ENCODE measurements at places on chromosomes 1 and 21. TPM values are rescaled to one million over a fixed set of nuclear protein-coding genes. Genes with fewer than 3 reads are reported as not detected.

The BRDT gene
- total RNA-seq: not detected

The NBPF3 gene
- 18.5 TPM for total RNA-seq

The SPRR2B gene
- total RNA-seq: not detected

GRCh38 chr1:154441241-154441888, 36.2 kb downstream of the IL6R start:
- DNase-seq: no peak

- DNase-seq: no peak
Measured at GRCh38 chr1:227562933-227563323, 428 bp upstream of the ZNF678 start.

DNA sequence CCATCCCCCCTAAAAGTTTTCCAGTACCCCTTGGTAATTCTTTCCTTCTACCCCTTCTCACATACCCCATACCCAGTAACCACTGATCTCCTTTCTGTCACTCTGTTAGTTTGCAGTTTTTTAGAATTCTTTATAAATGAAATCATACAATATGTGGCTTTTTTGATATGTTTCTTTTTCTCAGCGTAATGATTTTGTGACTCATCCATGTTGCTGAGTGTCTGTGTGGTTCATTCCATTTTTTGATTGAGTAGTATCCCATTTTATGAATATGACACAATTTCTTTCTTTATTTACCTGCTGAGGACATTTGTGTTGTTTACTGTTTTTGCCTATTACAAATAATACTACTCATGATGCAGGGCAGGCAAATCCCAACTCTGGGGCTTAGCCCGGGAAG, 1605.3 kb downstream of the BRINP3 start:
- no peak for DNase-seq
